ENCODE measurements at places on chromosomes 3 and 15. TPM values are rescaled to one million over a fixed set of nuclear protein-coding genes. Genes with fewer than 3 reads are reported as not detected.

ADAMTS17 gene
- total RNA-seq: 1.2 TPM

TMED3 gene
- total RNA-seq: 40.1 TPM

CADM2 gene
- total RNA-seq: not detected

PAK6 gene
- total RNA-seq: 0.73 TPM

HIGD2B gene
- 0.31 TPM for total RNA-seq

GOLGA6A gene
- not detected for total RNA-seq

GTPBP8 gene
- total RNA-seq: 34.7 TPM

- no peaks in the 10 kb centered on the region for H3K4me1 ChIP-seq
- H3K4me3 ChIP-seq: no peak overlapping the region
- H3K36me3 ChIP-seq: no peaks in the 10 kb centered on the region
- peaks cover 1% of the 10 kb centered on the region for H3K27me3 ChIP-seq
- no peak for DNase-seq
These were observed 62.8 kb downstream of the RASGRF1 start for GRCh38 chr15:79027532-79028410.

GRCh38 chr15:67142767-67143100, 77.3 kb downstream of the SMAD3 start:
- H3K4me3 ChIP-seq: no peak overlapping the region
- H3K27ac ChIP-seq: no peak overlapping the region
- H3K4me1 ChIP-seq: peaks cover 89% of the 10 kb centered on the region
- no peak for DNase-seq

- no peak overlapping the region for H3K4me3 ChIP-seq
- DNase-seq: no peak
- no peaks in the 10 kb centered on the region for H3K36me3 ChIP-seq
- H3K27me3 ChIP-seq: peaks cover 32% of the 10 kb centered on the region
- H3K27ac ChIP-seq: no peak overlapping the region
These were observed 191.5 kb downstream of the FOXB1 start for GRCh38 chr15:60195611-60196010.

GRCh38 chr15:40063563-40064011, 24.6 kb upstream of the SRP14 start:
- no peak overlapping the region for H3K27ac ChIP-seq
- H3K36me3 ChIP-seq: no peaks in the 10 kb centered on the region
- no peaks in the 10 kb centered on the region for H3K27me3 ChIP-seq
- no peak overlapping the region for H3K4me3 ChIP-seq

GRCh38 chr3:13792512-13793371, 87.1 kb downstream of the WNT7A start:
- H3K36me3 ChIP-seq: no peaks in the 10 kb centered on the region
- H3K27ac ChIP-seq: no peak overlapping the region
- H3K4me1 ChIP-seq: no peaks in the 10 kb centered on the region

- H3K27ac ChIP-seq: no peak overlapping the region
- no peaks in the 10 kb centered on the region for H3K36me3 ChIP-seq
- peaks cover 4% of the 10 kb centered on the region for H3K4me1 ChIP-seq
These were observed 265.2 kb upstream of the TLE3 start for GRCh38 chr15:70362886-70363285.

GRCh38 chr3:98532275-98532637, 478 bp downstream of the GPR15 start:
- H3K4me1 ChIP-seq: peaks cover 35% of the 10 kb centered on the region
- H3K27ac ChIP-seq: peak overlapping the region; percentile 50
- no peaks in the 10 kb centered on the region for H3K27me3 ChIP-seq
- H3K4me3 ChIP-seq: peak overlapping the region; percentile 38

GRCh38 chr3:121995161-121996137, 26.6 kb downstream of the ILDR1 start:
- H3K36me3 ChIP-seq: no peaks in the 10 kb centered on the region
- no peak overlapping the region for H3K27ac ChIP-seq
- H3K4me3 ChIP-seq: no peak overlapping the region
- H3K27me3 ChIP-seq: no peaks in the 10 kb centered on the region
- peak; percentile 40 for DNase-seq

DNA sequence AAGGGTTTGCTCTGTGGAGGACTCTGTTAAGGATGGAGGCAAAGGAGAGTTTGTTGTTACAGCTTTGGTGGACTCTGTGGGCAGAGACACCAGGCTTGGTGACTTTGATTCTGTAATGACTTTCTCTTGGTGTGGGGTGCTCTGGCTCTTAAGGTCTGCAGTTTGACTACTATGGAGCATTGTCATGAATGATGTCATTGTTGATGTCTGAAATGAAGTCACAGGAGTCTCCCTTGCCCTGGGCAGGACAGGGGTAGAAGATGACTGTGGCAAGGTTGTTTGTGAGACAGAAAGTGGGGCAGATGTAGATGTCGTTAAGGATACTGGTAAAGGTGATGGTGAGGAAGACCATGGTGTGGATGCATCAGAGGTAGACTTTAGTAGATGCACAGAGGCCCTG, 42.7 kb downstream of the HEG1 start:
- peaks cover 7% of the 10 kb centered on the region for H3K4me1 ChIP-seq
- no peak overlapping the region for H3K4me3 ChIP-seq
- DNase-seq: no peak
- H3K36me3 ChIP-seq: peaks cover 41% of the 10 kb centered on the region
- no peak overlapping the region for H3K27ac ChIP-seq
- no peaks in the 10 kb centered on the region for H3K27me3 ChIP-seq

DNA sequence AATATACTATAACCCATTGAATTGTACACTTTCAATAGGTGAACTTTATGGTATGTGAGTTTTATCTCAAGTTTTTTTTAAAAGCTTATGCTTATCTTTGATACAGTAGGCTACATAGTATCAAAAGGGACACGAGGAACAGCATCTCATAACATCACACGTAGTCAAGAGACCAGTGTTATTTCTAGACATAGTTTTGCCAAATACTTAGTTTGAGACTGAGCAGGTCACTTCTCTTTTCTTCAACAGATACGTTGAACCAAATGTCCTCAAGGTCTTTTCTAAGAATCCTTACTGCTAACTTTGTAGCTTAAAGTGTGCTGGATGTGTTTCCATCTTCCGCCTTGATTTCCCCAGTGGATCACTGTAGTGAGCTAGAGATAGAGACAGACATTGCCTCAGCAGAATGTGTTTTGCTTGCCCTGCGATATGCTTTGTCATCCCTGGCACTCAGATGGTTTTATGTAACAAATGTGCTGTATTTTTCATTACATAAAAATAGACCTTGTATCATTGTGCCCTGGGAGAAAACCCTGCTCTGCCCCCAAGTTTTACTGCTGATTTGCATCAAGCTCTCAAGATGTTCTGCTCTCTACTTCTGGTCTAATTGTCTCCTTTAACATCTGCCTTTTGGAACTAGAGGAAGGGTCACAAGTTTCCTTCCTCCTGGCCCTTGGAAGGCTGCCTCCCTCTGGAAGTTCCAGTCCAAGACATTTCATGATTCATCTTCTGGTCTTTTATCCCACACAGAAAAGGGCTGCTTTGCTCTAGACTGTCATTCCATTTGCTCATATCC, 426.4 kb upstream of the RGMA start:
- no peak overlapping the region for H3K4me3 ChIP-seq
- H3K4me1 ChIP-seq: no peaks in the 10 kb centered on the region
- H3K36me3 ChIP-seq: no peaks in the 10 kb centered on the region

GRCh38 chr3:118128886-118129285, 905.8 kb downstream of the IGSF11 start:
- H3K27me3 ChIP-seq: no peaks in the 10 kb centered on the region
- no peak for DNase-seq
- H3K27ac ChIP-seq: no peak overlapping the region
- no peaks in the 10 kb centered on the region for H3K4me1 ChIP-seq
- H3K4me3 ChIP-seq: no peak overlapping the region

DNA sequence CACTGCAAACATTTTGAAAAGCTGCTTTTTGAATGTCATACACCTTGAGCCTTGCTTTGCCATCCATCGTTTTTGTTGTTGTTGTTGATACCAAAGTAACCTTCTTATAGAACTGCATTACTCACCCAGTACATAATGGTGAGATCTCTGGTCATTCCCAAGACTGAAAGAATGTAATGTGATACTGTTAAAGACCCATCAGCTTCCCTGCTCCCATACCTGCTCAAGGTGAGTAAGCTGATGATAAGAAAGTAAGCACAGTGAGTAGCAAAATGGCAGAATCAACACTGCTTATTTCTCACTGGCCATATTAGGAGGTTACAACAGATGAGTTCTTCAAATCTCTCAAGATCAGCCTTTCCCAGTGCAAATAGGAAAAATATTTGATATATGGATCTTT, 89.8 kb downstream of the CADPS start:
- no peak for DNase-seq
- H3K4me3 ChIP-seq: no peak overlapping the region
- no peaks in the 10 kb centered on the region for H3K4me1 ChIP-seq
- no peak overlapping the region for H3K27ac ChIP-seq
- H3K36me3 ChIP-seq: no peaks in the 10 kb centered on the region

- H3K27me3 ChIP-seq: peaks cover 4% of the 10 kb centered on the region
- no peak overlapping the region for H3K27ac ChIP-seq
These were observed 232.1 kb upstream of the LYSMD4 start for GRCh38 chr15:99965376-99965775.

- peaks cover 1% of the 10 kb centered on the region for H3K36me3 ChIP-seq
- DNase-seq: peak; percentile 44
- no peak overlapping the region for H3K27ac ChIP-seq
- no peak overlapping the region for H3K4me3 ChIP-seq
- H3K27me3 ChIP-seq: no peaks in the 10 kb centered on the region
These were observed 7.5 kb downstream of the GNB5 start for GRCh38 chr15:52183562-52184173.

- H3K4me1 ChIP-seq: no peaks in the 10 kb centered on the region
- no peak overlapping the region for H3K27ac ChIP-seq
- peaks cover 1% of the 10 kb centered on the region for H3K27me3 ChIP-seq
- H3K36me3 ChIP-seq: no peaks in the 10 kb centered on the region
These were observed 424.1 kb upstream of the THBS1 start for GRCh38 chr15:39156646-39157250.

DNA sequence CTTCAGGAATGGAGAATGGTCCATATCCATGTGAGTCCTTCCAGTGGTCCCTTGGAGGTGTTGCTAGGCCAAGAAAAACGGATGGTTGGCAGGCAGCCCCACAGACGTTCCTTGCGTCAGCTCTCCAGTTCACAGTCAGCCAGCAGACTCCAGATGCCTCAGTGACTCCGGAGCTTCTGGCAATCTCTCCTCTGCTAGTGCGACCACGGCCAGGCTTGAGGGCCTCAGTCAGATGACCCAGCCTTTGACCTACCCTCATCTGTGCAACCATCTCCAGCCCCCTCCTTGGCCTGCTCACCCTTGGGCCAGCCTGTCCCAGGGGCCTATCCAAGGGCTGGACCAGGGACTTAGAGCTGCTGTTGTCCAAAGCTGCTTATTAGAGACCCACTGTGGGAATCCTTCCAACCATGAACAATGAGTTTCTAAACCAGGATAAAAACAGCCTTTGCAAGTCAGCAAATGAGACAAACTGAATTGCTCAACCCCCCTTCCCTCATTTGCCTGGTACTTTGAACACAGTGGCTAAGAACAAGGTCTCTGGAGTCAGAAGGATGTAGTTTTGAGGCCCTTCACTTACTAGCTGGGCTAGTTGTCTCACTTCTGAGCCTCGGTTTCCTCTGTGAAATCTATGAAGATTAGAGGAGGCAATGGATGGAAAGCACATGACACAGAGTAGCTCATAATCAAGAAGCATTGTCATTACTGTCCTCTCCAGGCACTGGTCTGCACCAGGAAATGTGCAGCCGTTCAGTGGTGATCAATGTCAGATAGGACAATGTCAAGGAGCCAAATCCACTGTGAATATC, 44.8 kb downstream of the ANP32A start:
- no peak overlapping the region for H3K27ac ChIP-seq
- H3K36me3 ChIP-seq: peaks cover 19% of the 10 kb centered on the region
- no peak for DNase-seq
- H3K27me3 ChIP-seq: no peaks in the 10 kb centered on the region
- no peak overlapping the region for H3K4me3 ChIP-seq

DNA sequence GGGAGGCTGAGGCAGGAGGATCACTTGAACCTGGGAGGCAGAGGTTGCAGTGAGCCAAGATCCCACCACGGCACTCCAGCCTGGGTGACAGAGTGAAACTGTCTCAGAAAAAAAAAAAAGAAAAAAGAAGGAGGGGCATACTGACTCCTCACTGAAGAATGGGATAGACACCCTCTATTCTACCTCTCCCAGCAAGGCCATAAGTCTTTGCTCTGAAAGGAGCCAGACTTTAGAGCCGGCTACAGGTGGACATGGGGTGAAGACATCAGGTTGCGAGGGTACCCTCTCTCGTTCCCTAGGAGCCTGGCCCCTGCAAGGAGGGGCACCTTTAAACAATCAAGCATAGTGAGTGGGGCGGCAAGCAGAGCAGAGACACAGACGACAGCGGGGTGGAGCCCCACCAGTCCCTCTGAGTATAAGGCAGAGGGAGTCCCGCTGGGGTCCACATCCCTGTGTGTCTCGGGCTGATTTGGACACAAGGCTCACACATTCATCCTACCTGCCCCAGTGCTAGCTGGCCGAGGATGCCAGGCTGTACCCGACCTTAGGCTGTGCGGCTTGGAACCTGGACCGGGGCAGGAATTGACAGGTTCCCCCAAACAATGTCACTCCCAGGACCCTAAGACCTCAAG, 1.1 kb downstream of the GRAMD2A start:
- no peak overlapping the region for H3K27ac ChIP-seq
- peaks cover 15% of the 10 kb centered on the region for H3K4me1 ChIP-seq
- H3K36me3 ChIP-seq: peaks cover 34% of the 10 kb centered on the region
- peaks cover 11% of the 10 kb centered on the region for H3K27me3 ChIP-seq

DNA sequence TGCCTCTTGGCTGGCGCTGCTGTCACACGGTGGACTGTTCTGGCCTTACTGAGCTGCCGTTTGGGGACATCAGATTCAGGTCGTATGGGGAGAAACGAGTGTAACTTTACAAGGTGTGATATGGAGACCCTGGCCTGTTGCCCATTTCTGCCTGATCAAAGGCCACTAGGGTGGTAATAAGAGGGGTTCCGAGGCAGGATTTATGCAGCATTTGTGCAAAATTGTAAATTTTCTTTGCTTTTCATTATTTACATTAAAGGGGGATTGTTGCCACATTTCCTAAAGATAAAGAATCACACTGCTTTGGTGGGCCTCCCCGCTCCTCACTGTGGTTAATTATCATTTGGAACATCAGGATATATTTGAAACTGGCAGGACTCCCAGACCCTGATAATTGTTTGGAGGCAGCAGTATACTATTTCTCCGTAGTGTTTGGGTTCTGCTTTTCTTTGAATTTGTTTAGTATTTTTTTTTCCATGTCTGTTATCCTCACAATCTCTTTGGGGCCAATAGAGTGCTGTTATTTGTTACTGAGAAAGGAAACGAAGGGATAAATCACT, 891 bp downstream of the NXPE3 start:
- no peaks in the 10 kb centered on the region for H3K27me3 ChIP-seq
- peaks cover 17% of the 10 kb centered on the region for H3K36me3 ChIP-seq
- peaks cover 57% of the 10 kb centered on the region for H3K4me1 ChIP-seq
- H3K4me3 ChIP-seq: peak overlapping the region; percentile 95
- H3K27ac ChIP-seq: peak overlapping the region; percentile 95
- no peak for DNase-seq
